ENCODE measurements at places on chromosomes 2 and 18.

DNA sequence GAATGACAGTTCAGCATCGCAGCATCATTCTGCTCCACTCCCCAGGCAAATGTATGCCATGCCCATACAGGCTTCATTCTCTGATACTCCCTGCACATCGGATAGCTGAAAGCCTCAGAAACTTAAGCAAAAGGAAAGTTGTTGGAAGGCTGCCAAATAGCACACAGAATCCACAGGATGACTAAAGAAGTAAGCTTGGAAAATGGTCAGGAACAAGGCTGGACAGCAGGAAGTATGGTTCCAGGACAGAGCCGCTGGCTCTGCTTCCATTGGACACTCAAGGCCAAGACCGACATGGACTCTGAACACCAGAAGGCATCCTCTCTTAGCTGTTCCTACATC lies 256.5 kb downstream of the CDH20 start:
- no peak for DNase-seq

DNA sequence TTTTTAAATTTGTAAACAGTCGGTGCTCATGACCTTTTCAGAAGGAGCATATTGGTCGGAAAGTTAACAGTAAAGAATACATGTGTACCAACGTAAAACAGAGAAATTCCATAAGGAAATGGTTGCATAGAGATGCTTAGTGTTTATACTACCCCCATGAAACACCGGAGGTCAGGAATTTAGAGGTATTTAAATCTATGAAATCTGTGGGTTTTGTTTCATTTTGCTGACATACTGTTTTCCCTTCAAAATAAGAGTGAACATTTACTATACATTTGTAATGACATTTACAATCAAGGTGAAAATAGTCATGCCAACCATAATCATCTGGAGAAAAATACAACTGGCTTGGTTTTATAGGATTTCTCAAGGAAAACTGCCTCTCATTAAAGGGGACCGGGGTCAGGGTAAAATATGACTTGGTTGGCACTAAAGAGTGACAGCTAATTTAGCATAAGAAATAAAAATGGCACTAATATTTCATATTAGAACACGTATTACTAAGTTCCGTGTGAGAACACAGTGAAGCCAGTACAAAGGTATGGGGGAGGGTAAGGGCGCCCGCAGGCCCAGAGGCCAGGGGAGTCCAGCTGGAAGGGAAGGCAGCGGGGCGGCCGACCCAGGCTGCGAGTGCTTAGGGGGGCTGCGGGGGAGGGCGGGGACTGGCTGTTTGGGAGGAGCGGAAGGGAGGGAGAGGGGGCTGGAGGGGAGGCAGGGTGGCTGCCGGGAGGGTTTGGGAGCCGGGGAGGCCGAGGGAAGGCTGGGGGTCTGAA lies 1.1 kb upstream of the RNU4ATAC start:
- DNase-seq, result no peak

DNA sequence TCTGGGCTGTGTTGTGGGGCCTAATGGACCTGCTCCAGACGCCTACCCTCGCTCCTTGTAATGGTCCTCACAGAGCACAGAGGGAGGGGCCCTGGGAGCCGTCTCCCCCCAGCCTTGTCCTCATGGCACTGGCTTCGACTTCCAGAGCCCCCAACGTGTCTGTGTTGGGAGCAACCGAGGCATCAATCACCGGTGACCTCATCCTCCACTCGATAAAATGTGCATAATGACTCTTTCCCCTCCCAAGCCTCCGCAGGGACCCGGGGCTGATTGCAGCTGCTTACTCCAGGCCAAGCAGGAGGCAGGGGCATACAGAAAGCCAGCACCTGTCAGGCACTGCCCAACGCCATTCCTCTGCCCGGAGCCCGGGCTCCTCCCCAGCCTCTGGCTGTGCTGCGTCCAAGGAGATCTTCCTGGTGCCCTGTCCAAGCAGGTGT lies 271.7 kb downstream of the NDUFA10 start:
- no peak for DNase-seq

DNA sequence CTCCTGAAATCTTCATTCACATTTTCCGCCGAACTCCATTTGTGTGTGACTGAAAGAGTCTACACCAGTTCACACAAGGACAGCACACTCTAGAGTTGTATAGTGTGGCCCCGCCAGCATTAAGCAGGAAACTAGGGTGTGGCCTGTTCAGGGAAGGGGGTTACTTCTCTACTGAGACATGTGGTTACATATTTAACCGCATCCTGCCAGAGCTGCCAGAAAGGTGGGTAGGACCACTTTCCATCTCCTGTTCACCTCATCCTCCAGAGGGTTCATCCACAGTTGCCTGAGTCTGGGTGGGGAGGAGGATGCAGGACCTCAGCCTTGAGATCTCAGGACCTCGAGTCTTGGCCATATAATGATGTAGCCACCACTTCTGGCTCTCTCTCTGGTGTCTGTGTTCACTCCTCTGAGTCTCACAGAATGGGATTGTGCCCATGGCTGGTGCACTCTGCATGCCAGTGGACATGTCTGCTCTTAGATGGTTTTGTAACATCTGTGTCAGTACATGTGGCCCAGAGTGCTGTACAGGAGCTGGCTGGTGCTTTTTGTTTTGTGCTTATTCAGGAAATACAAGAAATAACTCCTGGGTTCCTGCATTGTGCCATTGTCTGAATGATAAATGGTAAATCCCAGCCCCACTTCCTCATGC lies 7.7 kb upstream of the SP140L start:
- DNase-seq, result no peak

- no peak for DNase-seq
Measured at GRCh38 chr2:165795011-165795410, 964 bp upstream of the GALNT3 start.

GRCh38 chr18:60870261-60871153 lies 462.7 kb upstream of the CDH20 start:
- no peak for DNase-seq

GRCh38 chr2:56107502-56108220 lies 76.1 kb upstream of the CCDC85A start:
- no peak for DNase-seq

- no peak for DNase-seq
Measured at GRCh38 chr2:19346983-19347618, 11.3 kb downstream of the OSR1 start.

DNA sequence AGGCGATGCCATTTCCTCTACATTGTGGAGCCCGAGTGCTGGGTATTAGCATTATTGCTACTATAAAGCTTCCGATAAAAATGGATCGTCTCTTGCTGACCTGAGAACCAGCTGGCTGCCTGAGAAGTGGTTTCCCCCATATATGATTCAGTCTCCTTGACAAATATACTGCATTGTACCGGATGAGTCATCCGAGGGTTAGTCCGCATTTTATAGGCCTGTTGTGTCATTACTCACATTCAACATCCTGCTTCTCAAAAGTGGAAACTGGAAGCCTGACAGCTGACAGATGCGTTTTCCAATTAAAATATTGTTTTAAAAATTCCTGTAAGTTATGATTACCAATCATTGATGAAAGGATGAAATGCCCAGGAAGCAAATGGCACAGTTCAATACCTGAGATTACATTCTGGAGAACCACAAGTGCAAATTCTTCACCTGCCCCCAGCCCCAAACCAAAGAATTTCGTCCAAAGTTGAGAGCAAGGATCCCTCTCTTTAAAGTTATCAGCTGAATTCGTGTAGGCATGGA lies 65.7 kb downstream of the SPRED2 start:
- DNase-seq, result peak; percentile 91

DNA sequence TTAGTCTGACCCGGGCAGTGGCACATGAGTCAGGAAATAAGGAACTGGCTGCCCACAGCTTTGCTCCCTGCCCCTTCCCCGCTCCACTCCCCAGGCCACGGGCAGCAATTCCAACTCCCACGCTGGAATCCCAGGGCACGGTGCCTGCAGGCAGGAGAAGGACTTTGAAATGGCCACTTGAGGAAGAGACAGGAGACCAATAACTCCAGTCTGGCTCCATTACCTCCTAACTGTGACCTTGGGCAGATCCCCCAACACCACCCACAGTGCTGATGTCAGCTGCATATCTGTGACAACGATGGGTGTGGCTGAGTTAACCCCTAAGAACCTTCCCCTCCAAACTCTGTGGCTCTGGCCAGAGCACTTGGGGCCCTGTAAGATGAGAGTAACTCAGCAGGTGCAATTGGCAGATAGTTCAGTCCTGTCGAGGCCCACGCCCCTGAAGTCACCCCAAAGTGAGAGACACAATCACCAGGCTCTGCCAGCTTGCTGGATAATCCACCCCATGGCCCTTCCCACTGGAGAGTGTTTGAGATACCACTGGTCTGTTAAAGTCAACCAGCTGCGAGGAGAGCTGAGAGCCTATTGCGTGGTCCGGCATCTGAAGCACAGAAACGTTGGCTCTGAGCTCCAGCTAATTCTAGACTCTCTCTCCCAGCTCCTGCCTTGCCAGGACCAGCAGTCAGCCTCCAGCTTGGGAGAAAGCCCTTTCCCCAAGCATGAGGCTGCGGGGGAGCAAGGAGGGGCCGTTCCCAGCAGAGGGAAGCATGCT lies 175.2 kb downstream of the TNS1 start:
- DNase-seq, result no peak

GRCh38 chr2:28624436-28624792 lies 127.2 kb upstream of the PPP1CB start:
- no peak for DNase-seq

DNA sequence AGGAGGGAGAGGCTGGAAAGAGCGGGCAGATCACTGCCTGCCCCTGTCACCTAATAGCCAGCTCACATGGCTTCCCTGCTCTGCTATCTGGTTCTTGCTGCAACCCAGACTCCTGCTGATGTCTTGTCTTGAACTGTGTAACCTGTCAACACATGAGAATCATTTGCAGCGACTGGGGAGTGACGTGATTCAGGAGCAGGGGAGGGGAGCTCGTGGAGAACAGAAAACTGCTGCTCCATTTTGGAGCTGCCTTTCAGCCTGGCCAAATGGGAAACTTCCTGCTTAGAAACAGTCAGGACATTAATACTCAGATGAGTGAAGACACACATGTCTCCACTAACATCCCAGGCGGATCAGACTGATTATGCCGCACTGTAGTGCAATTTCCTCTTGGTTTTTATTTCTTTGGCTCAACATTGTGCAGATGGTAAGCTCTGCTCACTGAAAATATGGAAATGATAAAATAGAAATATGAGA lies 38.1 kb downstream of the RPL37A start:
- no peak for DNase-seq

DNA sequence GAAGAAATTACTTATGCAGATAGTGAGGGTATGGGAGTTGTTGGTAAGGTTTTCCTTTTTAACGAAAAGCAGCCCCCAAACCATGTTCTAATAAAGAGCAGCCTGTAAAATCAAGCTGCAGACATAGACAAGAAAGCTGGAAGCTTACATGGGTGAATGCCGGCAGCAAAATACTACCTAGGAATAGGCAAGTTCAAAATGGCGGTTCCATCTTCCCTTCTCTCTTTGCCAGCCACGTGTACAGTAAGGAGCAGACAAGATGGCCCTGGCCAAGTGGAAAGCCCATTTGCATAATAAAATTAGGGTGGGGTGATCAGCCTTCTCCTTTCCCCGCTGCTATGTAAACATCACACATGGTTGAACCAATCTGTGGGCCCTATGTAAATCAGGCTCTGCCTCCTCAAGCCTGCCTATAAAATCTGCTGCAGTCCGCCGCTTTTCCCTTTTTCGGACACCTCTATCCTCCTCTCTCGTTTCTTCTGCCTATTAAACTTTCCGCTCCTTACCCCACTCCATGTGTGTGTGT lies 155.0 kb downstream of the ZBTB7C start:
- no peak for DNase-seq

DNA sequence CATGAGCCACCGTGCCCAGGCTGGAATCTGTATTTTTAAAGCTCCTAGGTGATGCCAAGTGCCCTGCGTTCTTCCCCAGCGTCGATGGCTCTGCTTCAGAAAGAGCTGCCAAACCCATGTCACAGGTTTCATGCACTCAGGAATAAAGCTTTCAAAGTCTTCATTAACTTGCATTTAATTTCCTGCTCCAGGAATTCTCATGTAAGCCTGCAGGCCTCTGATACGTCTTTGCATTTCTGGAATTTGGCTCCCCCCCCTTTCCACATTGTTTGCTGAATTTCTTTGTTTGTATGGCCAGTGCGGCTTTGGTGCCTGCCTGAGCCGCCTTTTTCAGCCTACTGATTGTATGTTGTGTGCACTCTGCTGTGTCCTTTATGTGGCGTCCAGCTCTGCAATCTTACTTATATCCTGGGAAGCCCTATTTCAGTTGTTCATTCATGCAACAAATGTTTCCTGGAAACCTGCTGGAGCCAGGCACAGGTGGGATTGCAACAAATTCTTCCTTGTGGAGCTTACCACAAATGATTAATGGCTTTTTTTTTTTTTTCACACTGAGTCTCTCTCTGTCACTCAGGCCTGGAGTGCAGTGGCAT lies 17.9 kb upstream of the OTOF start:
- no peak for DNase-seq

DNA sequence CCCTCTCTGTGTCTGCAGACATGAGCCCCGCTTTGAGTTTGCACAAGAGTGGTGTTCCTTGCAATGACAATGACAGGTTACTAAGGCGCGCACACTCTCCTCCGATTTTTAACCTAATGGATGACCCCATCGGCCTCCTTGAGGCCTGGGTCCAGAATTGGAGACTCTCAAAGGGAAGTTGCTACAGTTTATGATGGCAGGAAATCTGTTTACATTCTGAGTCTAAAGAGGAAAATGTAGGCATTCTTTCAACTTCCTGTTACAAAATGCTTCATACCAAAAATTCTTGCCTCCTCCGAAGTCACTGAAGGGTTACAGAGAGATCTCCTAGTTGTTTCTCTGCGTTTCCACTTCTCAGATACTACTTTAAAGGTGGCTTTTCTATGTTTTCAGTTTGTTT lies 225.3 kb upstream of the AGAP1 start:
- peak; percentile 26 for DNase-seq

GRCh38 chr2:206784559-206785353 lies 19.4 kb downstream of the FASTKD2 start:
- no peak for DNase-seq

- DNase-seq, result no peak
Measured at GRCh38 chr2:150247481-150247880, 240.0 kb downstream of the RND3 start.

GRCh38 chr2:174580951-174581350 lies 16.7 kb downstream of the WIPF1 start:
- no peak for DNase-seq

GRCh38 chr2:233706720-233707119 lies 6.0 kb upstream of the UGT1A5 start:
- DNase-seq, result no peak

- no peak for DNase-seq
Measured at GRCh38 chr2:26454561-26455001, 23.3 kb downstream of the OTOF start.
